Stimulated activated CD4-positive, alpha-beta T cell treated with anti-CD3 and anti-CD28 coated beads, Interleukin-12 subunit alpha, Interleukin-12 subunit beta, amount 100 ng/mL, for 48 hours (primary cell): ENCODE measurements at places on chromosomes 7 and 10.

DNA sequence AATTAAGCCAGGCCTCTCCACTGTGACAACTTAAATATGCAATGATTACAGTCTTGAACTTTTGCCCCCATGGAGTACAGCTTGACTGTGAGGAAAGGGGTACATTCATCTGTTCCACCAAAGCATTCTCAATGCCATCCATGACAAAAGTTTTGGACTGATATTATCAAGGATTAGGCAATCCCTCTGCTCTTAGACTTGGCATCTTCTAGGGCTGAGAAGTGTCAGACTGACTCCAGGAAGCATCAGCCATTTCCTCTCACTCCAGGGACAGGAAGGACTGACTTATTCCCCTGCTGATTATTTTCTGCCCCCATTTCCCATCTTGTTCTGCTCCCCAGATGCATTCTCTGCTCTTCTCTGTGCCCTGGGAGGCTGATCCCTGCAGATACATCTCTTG lies 69.7 kb downstream of the ZNF365 start:
- DNase-seq = no peak

DNA sequence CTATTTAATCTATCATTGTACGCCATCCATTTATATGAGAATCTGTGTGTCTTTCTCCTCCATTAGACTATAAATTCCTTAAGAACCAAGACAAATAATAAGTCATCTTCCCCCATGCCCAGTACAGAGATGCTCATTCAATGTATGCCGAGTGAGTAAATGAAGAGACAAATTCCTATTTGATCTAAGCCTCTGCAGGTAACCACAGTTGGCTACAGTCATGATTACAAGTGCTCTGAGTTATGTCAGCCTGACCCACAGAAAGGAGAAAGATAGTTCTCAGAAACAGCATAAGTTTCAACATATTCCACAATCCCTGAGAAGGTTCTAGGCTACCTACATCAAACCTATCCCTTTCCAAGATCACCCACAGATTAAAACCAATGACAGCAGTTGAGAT lies 46.1 kb downstream of the MPP7 start:
- no peak for DNase-seq

- no peak for DNase-seq
Observed at GRCh38 chr10:73983096-73984047, 14.5 kb upstream of the VCL start.

- no peak for DNase-seq
Observed at GRCh38 chr7:117588352-117588794, 108.5 kb downstream of the CFTR start.

DNA sequence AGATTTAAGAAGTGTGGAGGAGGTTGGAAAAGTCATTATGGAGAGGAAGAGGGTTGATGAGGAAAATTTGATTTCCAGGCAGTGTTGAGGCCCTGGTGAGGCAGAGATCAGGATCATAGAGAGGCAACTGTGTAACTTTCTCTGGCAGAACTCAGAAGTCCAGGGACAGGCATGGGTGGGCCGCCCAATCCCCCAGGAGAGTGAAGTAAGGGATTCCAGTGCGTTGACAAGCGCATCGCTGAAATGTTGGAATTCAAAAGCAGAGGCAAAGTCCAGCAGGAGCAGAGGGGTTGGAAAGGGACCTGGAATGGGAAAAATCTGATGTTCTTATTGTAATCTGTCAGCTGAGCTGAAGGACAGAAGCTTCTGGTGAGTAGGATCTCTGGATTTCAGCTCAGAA lies 207.3 kb downstream of the FAM107B start:
- DNase-seq = no peak

DNA sequence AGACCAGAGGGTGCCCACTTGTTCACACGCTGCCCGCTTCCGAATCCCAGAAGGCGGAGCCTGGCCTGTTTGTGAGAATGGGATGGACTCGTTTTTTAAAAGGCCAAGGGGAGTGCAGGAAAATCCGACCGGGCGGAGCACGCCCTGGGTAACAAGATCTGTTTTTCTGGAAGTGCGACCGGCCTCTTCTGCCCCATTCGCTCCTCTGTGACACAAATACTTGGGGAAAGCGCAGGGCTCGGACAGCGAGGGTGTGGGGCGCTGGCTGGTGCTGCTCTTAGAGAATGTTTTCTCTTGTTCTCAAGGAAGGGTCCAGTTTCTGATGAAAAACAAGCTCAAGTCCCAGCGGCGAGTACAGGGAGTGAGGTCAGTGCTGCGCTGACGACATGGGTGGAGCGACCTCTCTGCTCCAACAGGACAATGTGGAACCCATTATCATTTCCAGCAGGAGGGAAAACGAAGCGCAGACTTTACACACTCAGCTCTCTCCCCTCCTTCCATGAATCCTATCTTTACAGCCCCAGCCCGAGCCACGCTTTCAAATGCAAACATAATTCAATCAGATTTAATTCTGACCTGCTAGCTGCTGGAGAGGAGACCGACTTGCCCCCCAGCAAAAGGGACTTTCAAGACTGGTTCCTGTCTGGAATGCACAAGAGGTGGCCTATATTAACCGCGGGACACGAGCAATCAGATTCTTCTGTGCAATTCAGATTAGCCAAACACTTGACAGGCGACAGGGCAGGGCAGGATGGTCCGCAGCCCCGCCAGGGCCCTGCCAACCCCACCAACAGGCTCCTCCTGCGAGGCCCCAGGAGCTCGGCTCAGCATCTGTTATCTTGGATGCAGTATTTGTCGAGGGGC lies 1.1 kb downstream of the RADIL start:
- no peak for DNase-seq

- DNase-seq = no peak
Observed at GRCh38 chr10:29479081-29479925, 155.5 kb downstream of the SVIL start.

DNA sequence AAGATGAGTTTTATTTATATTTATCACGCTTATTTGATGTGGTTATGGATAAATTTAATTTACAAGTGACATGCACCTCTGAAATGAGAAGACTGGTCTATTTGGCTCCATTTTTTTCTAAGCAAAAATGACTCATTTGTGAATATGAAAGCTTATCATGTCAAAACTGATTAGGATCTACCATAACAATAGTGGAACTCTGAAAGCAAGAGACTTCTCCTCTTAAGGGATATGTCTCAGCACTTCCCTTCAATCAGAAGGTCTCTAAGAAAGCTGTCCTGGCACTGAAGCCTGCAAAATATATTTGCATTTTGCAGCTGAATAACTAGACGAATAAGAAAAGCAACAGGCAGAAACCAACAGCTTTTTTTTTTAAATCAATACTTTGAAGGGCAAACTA lies 12.7 kb downstream of the FAS start:
- no peak for DNase-seq

GRCh38 chr7:68065581-68065980 lies 1068.9 kb downstream of the TYW1 start:
- DNase-seq = no peak

DNA sequence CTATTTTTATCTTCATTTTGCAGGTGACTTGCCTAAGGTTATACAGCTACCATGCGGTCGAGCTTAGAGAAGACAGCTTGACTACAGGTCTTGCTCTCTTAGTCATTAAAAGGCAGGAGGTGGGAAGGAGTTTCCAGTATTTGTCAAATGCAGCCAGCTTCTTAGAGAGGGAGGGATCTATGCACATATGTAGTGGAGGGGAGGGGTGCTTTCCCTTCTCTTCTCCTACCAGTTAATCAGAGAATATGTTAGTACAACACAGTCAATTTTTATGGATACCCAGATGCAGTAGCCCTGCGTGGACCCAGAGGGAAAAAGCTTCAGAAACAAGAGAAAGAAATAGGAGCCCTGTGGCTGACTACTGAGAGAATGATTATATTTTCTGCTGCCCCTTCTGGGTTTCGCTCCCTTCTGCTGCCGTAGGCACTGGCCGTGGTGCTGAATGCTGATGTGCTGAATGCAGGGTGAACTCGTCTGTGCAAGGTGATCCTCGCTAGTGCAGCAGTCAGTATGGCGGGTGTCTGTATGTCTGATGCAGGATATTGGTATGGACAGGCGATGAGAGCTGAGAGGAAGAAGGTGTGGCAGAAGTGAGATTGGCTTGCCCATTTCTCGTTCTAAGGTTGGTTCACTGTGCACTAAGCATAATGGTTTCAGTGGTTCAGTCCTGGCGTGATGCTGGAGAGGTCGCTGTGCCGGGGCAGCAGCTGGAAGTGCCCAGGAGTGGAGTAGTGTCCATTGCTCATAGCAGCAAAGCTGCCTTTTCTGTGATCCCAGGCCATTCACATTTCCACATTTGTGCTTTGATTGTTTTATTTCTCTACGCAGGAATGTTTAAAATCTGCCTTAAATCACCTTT lies 189.2 kb upstream of the PODXL start:
- no peak for DNase-seq

GRCh38 chr7:151472644-151473380 lies 32.9 kb upstream of the CRYGN start:
- DNase-seq = no peak

GRCh38 chr7:101861218-101861775 lies 43.9 kb downstream of the CUX1 start:
- DNase-seq = no peak

GRCh38 chr7:5302577-5302976 lies 19.8 kb downstream of the SLC29A4 start:
- no peak for DNase-seq

- DNase-seq = no peak
Observed at GRCh38 chr10:6783471-6783870, 203.4 kb upstream of the PRKCQ start.

- DNase-seq = no peak
Observed at GRCh38 chr7:130288829-130289228, 4.1 kb upstream of the CPA4 start.

DNA sequence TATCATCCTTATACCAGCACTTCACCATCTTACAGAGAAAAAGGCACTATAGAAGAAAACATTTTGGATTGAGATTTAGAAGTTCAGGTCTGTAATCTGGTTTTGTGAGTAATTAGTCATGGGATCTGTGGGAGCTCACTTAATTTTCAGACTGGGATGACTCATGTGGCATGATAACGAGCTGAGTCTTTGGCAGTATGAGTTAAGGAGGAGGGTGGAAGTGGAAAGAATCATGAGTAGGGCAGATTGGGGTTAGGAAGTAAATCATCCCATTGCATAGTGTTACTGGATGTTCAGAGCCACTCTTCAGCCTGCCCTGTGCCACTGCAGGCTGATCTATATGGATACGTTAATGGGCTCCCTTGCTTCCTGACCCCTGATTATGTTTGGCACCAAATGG lies 64.9 kb downstream of the ZNF92 start:
- no peak for DNase-seq

DNA sequence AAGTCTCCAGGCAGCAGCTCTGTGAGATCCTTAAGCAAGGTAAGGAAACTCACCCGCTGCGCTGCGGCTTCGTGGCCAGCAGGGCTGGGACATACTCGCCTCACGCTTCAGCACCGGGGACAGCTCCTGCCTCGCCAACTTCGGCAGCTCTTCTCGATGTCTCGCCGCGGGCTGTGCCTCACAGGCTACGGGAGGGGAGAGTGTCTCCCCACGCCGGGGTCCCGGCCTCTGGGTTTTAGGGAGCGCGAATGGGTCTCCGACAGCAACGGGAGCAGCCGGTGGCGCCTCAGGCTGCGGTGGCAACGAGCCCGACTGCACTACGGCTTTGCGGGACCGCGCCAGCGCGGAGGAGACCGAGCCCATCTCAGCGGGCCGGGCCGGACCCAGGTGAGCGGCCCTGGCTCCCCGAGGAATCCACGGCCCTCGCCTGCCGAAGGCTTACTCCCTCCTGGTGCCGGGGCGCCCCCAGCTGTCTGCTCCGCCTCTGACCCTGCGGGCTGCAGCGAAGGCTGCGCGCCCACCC lies 62.4 kb downstream of the LSM5 start:
- DNase-seq = peak; percentile 60
